Suprapubic skin (tissue), 4 donors: ENCODE measurements at places on chromosomes 2 and 18.

- peak; percentile 72 for DNase-seq
Observed at GRCh38 chr18:12306752-12307700, 1.0 kb upstream of the TUBB6 start.

DNA sequence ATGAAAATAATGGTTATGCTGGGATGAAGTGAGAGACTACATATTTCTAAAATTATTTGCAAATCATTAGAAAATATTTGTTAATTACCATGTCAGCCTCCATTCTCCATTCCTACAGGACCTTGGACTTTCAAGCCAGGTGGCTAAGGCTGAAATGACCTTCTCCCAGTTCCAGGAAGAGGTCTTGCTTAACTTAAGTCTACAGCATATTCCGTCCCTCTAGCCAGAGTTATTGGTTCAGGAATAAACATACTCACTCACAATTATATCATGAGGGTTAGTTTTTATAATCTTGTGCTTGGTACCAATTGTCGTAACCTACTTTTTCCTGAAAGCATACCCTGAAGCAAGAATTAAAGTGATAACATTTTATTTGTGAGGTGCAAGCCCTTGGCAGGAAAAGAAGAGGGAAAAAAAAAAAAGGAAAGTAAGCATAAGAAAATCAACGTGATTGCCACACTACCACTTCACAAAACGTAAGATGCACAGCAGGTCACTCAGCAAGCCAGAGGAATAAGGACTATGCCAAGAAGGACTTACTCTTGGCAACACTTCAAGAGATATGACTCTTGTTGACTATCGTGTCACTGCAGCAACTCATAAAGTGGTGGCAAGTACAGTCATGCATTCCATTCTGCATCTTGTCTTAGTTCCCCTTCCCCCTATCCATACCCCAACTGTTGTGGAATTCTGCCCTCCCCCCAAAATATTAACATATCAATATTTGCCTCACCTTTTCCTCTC is 479.1 kb downstream of the MBD2 start:
- DNase-seq = no peak

DNA sequence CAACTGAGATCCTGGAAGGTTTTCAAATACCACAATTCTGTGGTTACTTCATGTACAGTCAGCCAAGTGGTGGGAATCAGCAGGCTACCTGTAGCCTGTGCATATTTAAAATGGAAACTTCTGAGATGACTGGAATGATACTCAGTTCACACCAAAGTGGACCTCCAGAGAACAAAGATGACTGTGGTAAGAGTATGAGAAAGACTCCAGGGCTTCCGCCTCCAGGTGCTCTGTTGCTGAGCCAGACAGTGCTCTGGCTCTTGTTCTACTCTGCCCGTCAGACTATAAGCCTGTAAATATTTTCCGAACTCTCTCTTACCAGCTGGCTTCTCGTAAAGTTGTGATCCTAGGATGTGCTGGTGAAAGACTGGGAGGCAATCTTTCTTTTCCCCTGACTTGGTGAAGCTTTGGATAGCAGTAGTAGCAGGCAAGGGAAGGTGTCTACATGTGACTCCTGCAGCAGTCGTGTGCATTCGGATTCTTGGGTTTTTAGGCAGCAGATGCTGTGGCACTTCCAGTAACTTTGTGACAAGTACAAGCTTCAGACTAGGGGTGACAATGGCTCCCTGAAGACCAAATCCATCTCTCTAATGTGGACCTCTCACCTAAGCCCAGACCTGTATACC is 23.1 kb downstream of the ST3GAL5 start:
- DNase-seq = no peak

DNA sequence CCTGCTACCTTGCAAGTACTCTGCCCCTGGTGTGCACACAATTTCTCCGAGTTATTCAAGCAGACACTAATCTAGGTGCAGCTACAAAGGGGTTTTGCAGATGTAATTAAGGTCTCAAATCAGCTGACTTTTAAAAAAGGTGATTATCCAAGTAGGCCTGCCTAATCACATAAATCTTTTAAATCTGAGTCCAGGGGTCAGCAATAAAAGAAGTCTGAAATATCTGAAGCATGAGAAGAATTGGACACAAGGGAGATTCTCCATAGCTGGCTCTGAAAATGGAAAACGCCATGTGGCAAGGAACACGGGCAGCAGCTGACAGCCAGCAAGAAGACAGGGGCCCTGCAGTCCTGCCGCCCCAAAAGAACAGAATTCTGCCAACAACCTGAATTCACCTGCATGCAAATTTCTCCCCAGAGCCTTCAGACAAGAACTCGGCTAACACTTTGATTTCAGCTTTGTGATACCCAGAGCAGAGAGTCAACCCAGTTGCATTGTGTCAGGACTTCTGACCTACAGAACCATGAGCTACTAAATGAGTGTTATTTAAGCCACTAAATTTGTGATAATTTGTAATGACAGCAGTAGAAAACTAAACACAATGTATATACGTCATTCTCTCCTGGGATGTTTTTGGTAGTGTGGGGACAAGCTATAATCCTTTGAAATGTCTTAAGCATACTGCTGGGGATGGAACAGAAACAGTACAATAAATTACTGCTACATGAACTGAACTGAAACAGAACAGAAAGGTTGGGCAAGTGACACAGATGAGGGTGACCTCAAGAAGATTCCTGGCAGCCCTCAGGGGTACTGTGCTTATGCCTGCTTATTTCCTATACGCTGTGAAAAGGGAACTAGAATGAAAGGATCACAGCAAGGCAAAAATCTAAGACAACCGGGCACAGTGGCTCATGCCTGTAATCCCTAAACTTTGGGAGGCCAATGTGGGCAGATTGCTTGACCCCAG is 3.2 kb downstream of the INO80C start:
- DNase-seq = no peak

GRCh38 chr2:72915907-72916742 is 1.2 kb upstream of the EMX1 start:
- no peak for DNase-seq

- DNase-seq = no peak
Observed at GRCh38 chr18:42392416-42392815, 437.4 kb downstream of the PIK3C3 start.

- DNase-seq = no peak
Observed at GRCh38 chr18:70028734-70029133, 81.1 kb upstream of the CD226 start.

- no peak for DNase-seq
Observed at GRCh38 chr2:172540421-172540820, 15.5 kb upstream of the PDK1 start.

- no peak for DNase-seq
Observed at GRCh38 chr2:174729797-174730697, 34.2 kb downstream of the CHRNA1 start.

GRCh38 chr2:88281302-88282217 is 111.4 kb downstream of the THNSL2 start:
- no peak for DNase-seq

- DNase-seq = peak; percentile 64
Observed at GRCh38 chr2:176187899-176188773, at the start of gene HOXD1. Gene HOXD1 (plus strand): TSS chr2:176188668. CDS start chr2:176188802, 134 bp downstream.

DNA sequence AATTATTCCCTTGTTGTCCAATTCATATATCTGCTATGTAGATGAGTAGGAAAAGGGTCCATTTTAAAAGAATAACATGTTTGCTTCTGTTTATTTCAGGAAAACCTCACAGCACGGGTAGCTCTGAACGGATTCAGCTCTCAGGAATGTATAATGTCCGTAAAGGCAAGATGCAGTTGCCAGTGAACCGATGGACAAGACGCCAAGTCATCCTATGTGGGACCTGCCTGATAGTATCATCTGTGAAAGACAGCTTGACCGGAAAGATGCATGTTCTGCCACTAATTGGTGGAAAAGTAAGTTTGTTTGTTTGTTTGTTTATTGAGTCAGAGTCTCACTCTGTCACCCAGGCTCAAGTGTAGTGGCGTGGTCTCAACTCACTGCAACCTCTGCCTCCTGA is 114.6 kb downstream of the PHLPP1 start:
- DNase-seq = no peak

- DNase-seq = peak; percentile 71
Observed at GRCh38 chr2:20227894-20228505, 3.1 kb upstream of the SDC1 start.

DNA sequence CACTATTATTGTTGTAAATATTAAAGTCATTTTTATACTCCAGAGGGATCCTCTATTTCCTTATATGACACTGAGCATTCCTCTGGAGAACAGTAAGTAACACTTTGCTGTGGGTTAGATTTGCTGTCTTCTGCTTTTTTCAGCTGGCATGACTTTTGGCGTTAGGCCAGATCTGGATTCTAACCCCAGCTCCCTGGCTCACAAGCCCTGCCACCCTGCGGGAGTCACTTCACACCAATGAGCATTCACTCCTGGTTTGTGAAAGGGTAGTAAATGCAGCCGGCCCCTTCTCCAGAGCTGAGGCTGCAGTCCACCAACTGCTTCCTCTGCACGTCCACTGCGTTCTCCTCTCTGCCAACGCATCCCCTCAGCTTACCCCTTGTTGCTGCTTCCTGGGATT is 373.8 kb upstream of the RAB6C start:
- no peak for DNase-seq
